ENCODE measurements at places on chromosomes 6 and 20. TPM values are rescaled to one million over a fixed set of nuclear protein-coding genes. Genes with fewer than 3 reads are reported as not detected.

DNA sequence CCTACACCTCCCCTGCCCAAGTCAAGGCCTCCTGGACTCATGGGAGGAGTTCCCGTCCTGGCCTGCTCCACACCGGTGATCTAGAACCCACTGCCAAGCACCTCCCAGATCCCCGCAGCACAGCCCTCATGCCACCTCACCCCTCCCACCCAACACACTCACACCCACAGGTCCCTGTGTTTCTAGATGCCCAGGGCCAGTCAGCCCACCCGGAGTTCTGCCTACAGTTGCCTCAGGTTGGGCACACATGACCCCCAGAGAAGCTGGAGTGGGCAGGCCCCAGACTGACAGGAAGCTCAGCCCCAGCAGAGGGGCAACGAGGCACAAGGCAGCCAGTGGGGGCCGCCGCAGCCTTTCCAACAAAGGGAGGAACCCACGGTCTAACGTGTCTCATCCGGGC, 29.6 kb downstream of the RRBP1 start:
- H3K27ac ChIP-seq, result peak overlapping the region; percentile 24
- peaks cover 38% of the 10 kb centered on the region for H3K4me1 ChIP-seq
- H3K27me3 ChIP-seq, result no peaks in the 10 kb centered on the region

The TREM2 gene
- not detected for total RNA-seq

The SOX18 gene
- total RNA-seq, result 0.70 TPM

The CGA gene
- not detected for total RNA-seq

The CCN6 gene
- total RNA-seq, result not detected

The SUMO4 gene
- 2.8 TPM for total RNA-seq

DNA sequence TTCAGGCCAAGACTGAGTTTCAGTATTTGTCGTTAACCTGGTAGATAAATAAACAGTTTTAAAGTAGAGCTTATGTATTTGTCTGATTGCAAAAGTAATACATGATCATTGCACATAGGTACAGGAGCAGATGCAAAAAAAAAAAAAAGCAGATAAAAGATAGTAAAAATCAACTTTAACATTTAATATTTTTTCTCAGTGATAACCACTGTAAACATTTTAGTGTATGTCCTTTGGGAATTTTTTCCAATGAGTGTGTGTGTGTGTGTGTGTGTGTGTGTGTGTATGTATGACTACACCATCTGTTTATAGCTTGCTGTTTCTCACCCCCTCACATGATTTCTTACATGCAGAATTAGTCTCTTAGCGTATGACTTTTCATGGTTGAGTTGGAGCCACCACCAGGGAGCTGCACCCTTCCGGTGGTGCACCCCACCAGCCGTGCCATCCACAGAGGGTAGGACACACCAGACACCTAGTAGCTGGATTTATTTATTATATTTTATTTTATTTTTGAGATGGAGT, 26.3 kb downstream of the WRNIP1 start:
- DNase-seq, result no peak
- H3K4me1 ChIP-seq, result peaks cover 17% of the 10 kb centered on the region
- no peaks in the 10 kb centered on the region for H3K27me3 ChIP-seq
- H3K27ac ChIP-seq, result no peak overlapping the region
- H3K4me3 ChIP-seq, result no peak overlapping the region
- H3K36me3 ChIP-seq, result no peaks in the 10 kb centered on the region

The EYS gene
- total RNA-seq, result 0.50 TPM

DNA sequence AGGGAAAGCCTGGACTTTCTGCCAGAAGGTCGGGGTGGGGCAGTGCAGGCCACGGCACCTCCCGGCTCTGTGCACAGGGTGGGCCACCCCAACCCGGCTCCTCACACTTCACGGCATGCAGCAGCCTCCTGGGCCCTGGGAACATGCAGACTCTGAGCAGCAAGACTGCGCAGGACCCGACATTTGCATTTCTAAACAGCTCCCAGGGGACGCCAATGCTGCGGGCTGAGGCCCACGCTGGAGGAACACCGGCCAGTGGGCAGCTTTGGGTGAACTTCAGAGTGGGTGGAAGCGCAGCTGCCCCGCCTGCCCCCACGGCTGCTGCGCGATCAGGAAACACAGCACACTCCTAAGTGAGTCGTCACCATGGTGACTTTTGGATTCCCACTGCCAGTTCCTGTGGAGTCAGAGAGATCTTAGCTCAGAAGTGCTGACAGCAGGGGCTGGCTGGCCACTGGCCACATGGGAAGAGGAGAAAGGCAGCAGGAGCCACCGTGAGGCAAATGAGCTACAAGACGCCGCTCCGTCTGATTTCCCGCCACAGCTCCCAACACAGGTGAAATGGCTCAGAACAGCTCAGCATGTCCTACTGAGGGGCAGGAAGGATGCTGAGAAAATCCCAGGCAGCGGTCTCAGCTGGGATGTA, 52.1 kb downstream of the RNASET2 start:
- H3K27me3 ChIP-seq, result peaks cover 18% of the 10 kb centered on the region
- no peak overlapping the region for H3K4me3 ChIP-seq
- no peaks in the 10 kb centered on the region for H3K36me3 ChIP-seq
- no peak overlapping the region for H3K27ac ChIP-seq

DNA sequence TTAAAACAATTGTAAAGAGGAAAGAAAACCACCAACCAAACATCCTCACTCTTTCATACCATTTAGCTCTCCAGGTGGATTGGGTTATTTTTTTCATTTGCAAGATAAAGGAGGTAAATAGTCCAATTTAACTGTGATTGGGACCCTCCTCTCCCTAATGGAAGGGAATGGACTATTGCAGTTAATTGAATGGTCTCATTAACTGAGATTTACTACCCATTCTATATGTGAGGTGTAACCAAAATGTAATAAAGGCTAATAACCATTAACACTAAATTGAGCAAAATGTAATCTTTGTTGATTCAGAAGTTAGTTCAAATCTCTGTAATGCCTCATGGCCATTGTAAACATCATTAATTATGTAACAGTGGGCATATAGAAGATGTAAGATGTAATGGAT, 105.0 kb downstream of the KLHL32 start:
- DNase-seq, result no peak
- no peaks in the 10 kb centered on the region for H3K4me1 ChIP-seq
- H3K27ac ChIP-seq, result no peak overlapping the region
- H3K27me3 ChIP-seq, result no peaks in the 10 kb centered on the region
- H3K36me3 ChIP-seq, result no peaks in the 10 kb centered on the region
- H3K4me3 ChIP-seq, result no peak overlapping the region

The KCNB1 gene
- 0.81 TPM for total RNA-seq

GRCh38 chr20:34834459-34834893, 9.0 kb upstream of the NCOA6 start:
- no peaks in the 10 kb centered on the region for H3K36me3 ChIP-seq
- H3K4me1 ChIP-seq, result no peaks in the 10 kb centered on the region
- no peaks in the 10 kb centered on the region for H3K27me3 ChIP-seq
- no peak overlapping the region for H3K4me3 ChIP-seq
- no peak overlapping the region for H3K27ac ChIP-seq

GRCh38 chr6:11366934-11367637, 134.6 kb upstream of the NEDD9 start:
- peaks cover 10% of the 10 kb centered on the region for H3K4me1 ChIP-seq
- H3K36me3 ChIP-seq, result no peaks in the 10 kb centered on the region
- DNase-seq, result no peak
- H3K27ac ChIP-seq, result no peak overlapping the region
- H3K27me3 ChIP-seq, result no peaks in the 10 kb centered on the region
- H3K4me3 ChIP-seq, result no peak overlapping the region

GRCh38 chr6:120405947-120406346, 928.3 kb downstream of the TBC1D32 start:
- no peak overlapping the region for H3K27ac ChIP-seq
- DNase-seq, result peak; percentile 43
- H3K36me3 ChIP-seq, result no peaks in the 10 kb centered on the region
- no peaks in the 10 kb centered on the region for H3K27me3 ChIP-seq
- H3K4me3 ChIP-seq, result no peak overlapping the region

GRCh38 chr20:53445321-53445731, 148.3 kb downstream of the ZNF217 start:
- no peak for DNase-seq
- no peak overlapping the region for H3K27ac ChIP-seq
- no peaks in the 10 kb centered on the region for H3K4me1 ChIP-seq

- no peaks in the 10 kb centered on the region for H3K36me3 ChIP-seq
- H3K4me3 ChIP-seq, result no peak overlapping the region
- H3K27me3 ChIP-seq, result no peaks in the 10 kb centered on the region
- DNase-seq, result no peak
These were observed 60.2 kb upstream of the L3MBTL3 start for GRCh38 chr6:129957941-129958898.

- DNase-seq, result no peak
- H3K4me1 ChIP-seq, result peaks cover 21% of the 10 kb centered on the region
- no peaks in the 10 kb centered on the region for H3K36me3 ChIP-seq
- no peaks in the 10 kb centered on the region for H3K27me3 ChIP-seq
These were observed 127.5 kb upstream of the STMND1 start for GRCh38 chr6:16974387-16974673.

- H3K4me1 ChIP-seq, result peaks cover 46% of the 10 kb centered on the region
- no peak overlapping the region for H3K27ac ChIP-seq
- no peak for DNase-seq
- no peak overlapping the region for H3K4me3 ChIP-seq
These were observed 21.5 kb downstream of the EZR start for GRCh38 chr6:158797331-158798310.

DNA sequence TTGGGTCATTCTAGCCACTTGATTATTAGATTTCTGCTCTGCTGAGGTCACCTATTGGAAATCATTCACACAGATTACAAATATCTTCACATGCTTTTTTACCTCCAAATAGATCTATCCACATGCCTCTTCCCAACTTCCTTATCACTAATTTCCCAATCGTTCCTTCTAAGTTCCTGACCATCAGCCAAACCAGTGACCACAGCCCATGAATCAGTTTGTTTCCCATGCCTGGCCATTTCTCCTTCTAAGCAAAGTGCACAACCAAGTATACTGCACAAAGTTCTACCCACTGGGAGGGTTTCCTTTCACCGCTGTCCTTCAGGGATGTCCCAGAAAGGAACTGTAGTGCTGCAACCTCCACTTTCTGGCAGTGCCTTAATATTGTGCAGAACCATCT, 140.5 kb upstream of the SYNDIG1 start:
- no peak for DNase-seq
- no peak overlapping the region for H3K27ac ChIP-seq
- H3K36me3 ChIP-seq, result no peaks in the 10 kb centered on the region
- H3K27me3 ChIP-seq, result no peaks in the 10 kb centered on the region

DNA sequence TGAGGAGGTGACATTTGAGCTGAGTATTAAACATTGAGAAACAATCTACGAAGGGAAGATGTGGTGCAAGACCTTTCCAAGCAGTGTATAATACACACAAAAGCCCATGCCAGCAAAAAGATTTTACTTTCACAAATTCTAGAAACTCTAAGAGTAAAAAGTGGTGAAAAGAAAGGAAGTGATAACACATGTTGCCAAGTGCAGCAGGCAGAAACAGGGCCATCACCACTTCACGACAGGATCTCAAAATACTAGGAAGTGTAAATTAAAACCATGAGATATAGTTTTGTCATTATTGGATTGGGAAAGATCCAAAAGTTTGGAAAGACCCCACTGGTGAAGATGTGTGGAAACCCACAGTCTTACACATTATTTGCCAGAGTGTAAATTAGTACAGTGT, 1.7 kb upstream of the ENTPD6 start:
- no peak overlapping the region for H3K27ac ChIP-seq
- peaks cover 20% of the 10 kb centered on the region for H3K27me3 ChIP-seq
- DNase-seq, result no peak
- no peak overlapping the region for H3K4me3 ChIP-seq

- peak overlapping the region; percentile 15 for H3K27ac ChIP-seq
- H3K36me3 ChIP-seq, result peaks cover 8% of the 10 kb centered on the region
- DNase-seq, result no peak
- no peaks in the 10 kb centered on the region for H3K27me3 ChIP-seq
These were observed 26.5 kb downstream of the BCL2L1 start for GRCh38 chr20:31695849-31696804.

The MYBL2 gene
- total RNA-seq, result 256 TPM

The GSTA2 gene
- total RNA-seq, result not detected

The CDH26 gene
- total RNA-seq, result 0.58 TPM

- H3K36me3 ChIP-seq, result no peaks in the 10 kb centered on the region
- DNase-seq, result no peak
- H3K27me3 ChIP-seq, result peaks cover 4% of the 10 kb centered on the region
- no peaks in the 10 kb centered on the region for H3K4me1 ChIP-seq
- no peak overlapping the region for H3K4me3 ChIP-seq
These were observed 31.4 kb downstream of the RGS17 start for GRCh38 chr6:153099636-153100035.

- no peak for DNase-seq
- no peaks in the 10 kb centered on the region for H3K27me3 ChIP-seq
- no peak overlapping the region for H3K27ac ChIP-seq
- no peak overlapping the region for H3K4me3 ChIP-seq
- H3K36me3 ChIP-seq, result no peaks in the 10 kb centered on the region
These were observed 374.1 kb upstream of the CITED2 start for GRCh38 chr6:139748353-139749146.

DNA sequence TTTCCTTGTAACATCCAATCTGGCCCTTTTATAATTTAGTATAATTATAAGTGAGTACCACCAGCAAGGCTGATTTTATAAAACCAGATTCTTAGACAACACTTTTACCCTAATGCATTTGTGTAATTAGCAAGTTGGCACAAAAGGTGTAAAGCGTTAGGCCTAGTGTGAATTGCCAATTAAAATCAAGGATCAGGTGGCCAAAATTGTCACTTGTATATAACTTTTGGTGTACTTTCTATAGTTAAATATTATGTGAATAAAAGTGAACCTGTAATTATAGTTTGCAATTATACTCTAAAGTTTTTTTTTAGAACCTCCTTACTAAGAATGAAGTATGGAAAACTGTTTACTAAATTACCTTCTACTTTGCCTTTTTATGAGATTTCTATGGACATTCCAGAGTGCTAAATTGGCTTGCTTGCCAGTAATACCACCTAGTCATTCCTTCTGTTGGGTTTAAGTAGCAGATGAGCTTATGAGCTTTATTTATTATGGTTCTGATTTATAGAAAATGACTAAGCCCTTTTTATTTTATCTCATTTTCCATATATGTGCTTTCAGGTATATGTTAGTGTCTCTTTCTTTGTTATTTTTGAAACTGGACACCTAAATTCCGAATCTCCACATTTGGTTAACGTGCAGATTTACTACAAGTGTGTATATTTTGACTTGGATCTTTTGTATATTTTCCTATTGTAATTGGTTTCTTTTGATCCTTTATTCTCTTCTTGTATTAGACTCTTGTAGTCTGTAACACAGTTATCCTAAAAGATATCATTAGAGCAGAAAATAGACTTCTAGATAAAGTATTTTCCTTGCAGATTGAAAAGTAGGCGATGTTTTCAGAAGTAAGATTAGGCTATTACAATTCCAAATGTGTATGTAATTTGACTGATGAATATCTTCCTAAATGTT, 3.9 kb downstream of the STXBP5 start:
- H3K36me3 ChIP-seq, result no peaks in the 10 kb centered on the region
- DNase-seq, result no peak
- no peak overlapping the region for H3K4me3 ChIP-seq
- no peaks in the 10 kb centered on the region for H3K27me3 ChIP-seq

- no peaks in the 10 kb centered on the region for H3K36me3 ChIP-seq
- DNase-seq, result no peak
- H3K27ac ChIP-seq, result no peak overlapping the region
- H3K4me3 ChIP-seq, result no peak overlapping the region
- H3K27me3 ChIP-seq, result no peaks in the 10 kb centered on the region
These were observed 388.2 kb downstream of the TBC1D32 start for GRCh38 chr6:120945905-120946594.

GRCh38 chr6:34526241-34526972, 29.7 kb downstream of the SPDEF start:
- H3K4me1 ChIP-seq, result peaks cover 7% of the 10 kb centered on the region
- H3K27ac ChIP-seq, result peak overlapping the region; percentile 23
- H3K36me3 ChIP-seq, result no peaks in the 10 kb centered on the region
- no peaks in the 10 kb centered on the region for H3K27me3 ChIP-seq
- peak; percentile 14 for DNase-seq

- H3K27me3 ChIP-seq, result no peaks in the 10 kb centered on the region
- H3K27ac ChIP-seq, result no peak overlapping the region
- H3K4me1 ChIP-seq, result peaks cover 20% of the 10 kb centered on the region
- H3K4me3 ChIP-seq, result no peak overlapping the region
- peaks cover 6% of the 10 kb centered on the region for H3K36me3 ChIP-seq
These were observed 12.1 kb downstream of the PXDC1 start for GRCh38 chr6:3739311-3739897.
